ENCODE measurements at places on chromosomes 13 and 19.

DNA sequence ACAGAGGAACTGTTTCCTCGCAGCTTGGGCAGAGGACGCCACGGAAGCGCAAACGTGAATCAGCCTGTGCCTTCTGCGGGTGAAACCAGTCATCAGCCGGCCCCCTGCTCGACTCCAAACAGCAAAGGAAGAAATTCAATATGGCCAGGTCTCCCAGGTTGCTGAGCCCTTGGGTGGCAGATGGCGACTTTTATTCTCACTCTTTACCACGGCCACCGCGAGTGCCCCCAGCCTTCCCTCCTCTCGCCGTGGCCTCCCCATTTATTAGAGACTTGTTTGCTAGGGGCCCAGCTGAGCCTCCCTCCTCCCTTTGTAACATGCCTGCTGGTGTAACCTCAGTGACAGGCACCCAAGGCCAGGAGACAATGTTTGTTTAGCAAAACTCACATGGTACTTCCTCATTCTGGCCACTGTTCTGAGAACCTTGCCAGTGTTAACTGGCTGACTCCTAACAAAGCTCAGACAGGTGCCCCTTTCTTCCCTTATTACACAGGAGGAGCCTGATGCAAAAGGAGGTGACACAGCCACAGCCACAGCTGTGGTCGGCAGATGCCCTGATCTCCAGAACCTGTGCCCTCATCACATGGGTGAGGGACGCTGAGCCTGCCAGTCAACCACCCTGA, 5.8 kb downstream of the RAB20 start:
- no peak for DNase-seq

DNA sequence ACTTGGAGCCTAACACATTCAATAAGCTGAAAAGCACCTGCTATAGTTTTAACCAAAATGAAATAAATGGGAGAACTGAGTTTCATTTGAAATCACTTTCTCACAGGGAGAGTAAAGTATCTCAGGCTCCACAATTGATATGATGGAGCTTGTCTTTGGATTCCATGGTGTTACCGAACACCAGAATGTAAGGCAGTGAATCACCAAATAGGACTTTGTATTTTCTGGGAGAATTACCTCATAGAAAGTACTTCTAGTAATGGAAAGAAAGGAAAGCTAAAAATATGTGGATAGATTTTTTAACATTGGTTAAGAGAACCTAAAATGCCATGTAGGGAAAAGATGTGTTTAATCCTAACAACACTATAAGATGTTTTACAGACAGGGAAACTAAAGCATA, 123.6 kb downstream of the NALCN start:
- DNase-seq, result no peak

DNA sequence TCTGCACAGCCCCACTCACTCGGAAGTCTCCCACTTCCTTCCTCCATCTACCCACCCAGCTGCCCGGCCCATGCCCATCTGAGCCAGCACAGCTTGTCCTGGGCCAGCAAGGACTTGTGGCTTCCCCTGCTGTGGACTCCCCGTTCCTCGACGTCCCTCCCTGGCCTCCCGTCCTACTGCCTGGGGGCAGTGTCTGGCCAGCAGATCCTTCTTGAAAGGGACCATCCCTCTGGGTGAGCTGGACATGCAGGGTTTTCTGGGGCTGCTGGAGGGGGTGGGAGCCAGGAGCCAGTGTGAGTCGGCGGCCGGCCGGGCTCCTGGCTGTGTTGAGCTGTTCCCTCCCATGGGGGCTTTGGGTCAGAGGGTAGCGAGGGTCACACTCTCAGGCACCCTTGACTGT, 26.7 kb downstream of the CRTC1 start:
- DNase-seq, result no peak

DNA sequence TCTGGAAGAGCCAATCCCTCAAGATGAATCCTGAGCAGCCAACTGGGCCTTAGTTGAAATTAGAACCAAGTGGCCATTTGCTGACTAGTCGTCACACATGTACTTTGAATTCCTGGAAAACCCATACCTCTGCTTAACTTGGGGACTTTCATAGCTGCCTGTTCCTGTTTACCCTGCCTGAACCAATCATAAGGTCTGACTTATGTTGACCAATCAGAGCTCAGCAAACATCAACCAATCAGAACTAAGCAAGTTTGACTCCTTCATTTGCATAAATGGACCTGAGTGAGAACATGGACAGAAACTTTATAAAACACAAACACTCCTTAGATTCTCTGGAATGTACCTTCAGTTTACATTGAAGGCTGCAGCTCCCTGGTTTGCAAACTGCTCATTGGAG, 50.8 kb downstream of the LATS2 start:
- no peak for DNase-seq

DNA sequence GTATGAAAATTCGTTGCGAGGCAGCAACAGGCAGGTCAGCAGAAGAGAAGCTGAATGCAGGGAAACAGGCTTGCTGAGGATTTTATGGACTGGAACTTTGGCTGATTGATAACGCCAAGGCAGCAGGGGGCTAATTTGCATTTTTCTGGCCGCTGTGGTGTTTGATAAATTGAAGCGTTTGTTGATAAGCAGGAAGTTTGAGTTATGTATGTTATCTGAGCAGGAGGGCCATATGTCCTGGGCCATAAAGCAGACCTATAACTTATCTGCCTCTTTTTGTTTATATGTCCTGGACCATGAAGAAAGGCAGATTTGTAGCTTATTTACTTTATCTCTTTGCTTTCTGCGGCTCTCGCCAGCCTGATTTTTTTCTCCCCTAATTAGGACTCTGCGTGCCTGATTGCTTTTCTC, 65.9 kb downstream of the ZNF627 start:
- no peak for DNase-seq

DNA sequence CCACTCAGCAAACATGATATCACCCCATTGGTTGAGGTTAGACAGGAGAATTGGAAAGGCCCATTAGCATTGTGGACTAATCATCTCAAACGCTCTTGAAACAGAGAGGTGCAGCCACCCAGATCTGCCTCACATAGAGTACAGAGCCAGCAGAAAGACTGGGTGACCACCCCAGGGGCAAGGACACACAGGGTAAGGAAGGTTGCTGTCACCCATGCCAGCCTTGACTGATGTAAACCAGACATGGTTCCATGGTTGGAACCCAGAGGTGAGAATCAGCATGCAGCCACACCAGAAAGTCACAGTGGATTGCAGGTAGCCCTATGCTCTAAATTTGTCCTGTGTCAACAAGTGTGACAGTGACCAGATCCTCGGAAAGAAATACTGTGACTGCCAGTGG, 1268.8 kb downstream of the EFNB2 start:
- no peak for DNase-seq

GRCh38 chr13:98054301-98054700, 88.6 kb upstream of the FARP1 start:
- DNase-seq, result no peak

- DNase-seq, result no peak
Observed at GRCh38 chr19:53808710-53809125, 15.4 kb downstream of the NLRP12 start.

All from stimulated activated CD4-positive, alpha-beta T cell treated with anti-CD3 and anti-CD28 coated beads, Interleukin-1b, Interleukin-23, amount 100 ng/mL, for 1 hour (primary cell).